ENCODE measurements at places on chromosomes 3 and 15. TPM values are rescaled to one million over a fixed set of nuclear protein-coding genes. Genes with fewer than 3 reads are reported as not detected.
A peak's percentile ranks its signal among the peaks of the same experiment; 100 is the strongest.

DNA sequence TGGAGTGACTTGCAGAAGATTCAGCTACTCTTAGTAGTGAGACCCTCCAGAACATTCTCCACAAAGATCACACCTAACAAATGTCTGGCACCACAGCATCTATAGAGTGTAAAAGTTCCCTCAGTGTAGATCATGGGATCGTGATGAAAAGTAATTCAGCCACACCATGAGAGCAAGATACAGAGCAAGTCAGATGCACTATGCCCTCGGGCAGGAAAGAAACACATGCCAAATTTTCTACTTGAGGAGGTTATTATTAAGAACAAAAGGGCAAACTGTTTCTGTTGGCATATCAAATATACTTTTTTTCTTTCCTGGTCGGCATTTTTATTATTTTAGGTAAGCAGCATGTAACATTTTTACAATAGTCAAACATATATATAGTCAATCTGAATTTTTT, 44.8 kb upstream of the SNTN start:
- DNase-seq = no peak

GRCh38 chr3:8458238-8458661, 43.4 kb upstream of the LMCD1 start:
- DNase-seq = no peak

- no peak for DNase-seq
Measured at GRCh38 chr15:91114301-91114700, 14.2 kb downstream of the SV2B start.

DNA sequence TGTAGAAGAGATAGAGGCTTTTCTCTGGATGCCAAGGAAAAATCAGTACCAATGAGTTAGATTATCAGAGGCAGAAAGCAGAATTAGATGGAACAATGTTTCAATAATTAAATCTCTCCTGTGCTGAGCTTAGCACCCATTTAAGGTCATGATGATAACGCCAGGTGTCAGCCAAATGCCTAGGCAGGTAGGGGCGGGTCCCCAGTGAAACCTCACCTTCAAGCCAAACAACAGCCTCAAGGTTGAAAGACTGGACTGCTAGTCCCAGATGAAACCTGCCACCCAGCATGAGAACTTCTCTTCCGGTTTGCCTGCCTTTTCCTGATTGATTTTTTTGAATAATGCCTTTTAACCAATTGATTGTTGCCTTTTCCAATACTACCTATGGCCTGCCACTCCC, 363.0 kb downstream of the PLOD2 start:
- no peak for DNase-seq

DNA sequence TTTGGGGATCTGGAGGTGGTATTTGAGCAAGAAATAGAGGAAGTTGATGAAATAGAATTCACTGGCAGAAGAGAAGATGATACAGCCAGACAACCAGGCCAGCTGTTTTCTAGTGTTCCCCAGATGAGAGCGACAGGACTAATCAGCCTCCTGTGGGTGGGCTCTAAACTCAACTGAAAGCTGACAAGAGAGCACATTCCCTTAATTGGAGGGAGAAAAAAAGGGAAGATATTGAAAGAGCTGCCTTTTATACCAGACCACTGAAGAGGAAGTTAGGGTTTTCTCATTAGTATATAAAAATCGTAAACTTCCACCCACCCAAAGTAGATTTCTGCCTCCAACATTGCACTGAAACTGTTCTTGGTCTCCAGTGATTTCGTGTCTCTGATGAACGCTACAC, 6.5 kb upstream of the TM4SF19 start:
- no peak for DNase-seq

DNA sequence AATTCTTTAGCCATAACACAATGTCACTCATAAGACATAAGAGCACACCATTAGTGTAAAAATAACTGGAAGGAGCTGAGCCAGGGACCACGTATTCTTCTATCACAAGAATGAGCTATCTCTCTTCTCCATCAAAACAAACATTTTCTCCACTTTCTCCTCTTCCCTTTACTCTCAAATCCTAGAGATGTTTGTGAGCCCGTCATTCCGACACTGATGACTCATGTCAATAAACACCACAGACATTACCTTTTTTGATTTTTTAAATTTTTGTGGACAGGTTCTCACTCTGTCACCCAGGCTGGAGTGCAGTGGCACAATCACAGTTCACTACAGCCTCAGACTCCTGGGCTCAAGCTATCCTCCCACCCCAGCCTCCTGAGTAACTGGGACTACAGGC, 86.6 kb downstream of the MEX3B start:
- DNase-seq = no peak

DNA sequence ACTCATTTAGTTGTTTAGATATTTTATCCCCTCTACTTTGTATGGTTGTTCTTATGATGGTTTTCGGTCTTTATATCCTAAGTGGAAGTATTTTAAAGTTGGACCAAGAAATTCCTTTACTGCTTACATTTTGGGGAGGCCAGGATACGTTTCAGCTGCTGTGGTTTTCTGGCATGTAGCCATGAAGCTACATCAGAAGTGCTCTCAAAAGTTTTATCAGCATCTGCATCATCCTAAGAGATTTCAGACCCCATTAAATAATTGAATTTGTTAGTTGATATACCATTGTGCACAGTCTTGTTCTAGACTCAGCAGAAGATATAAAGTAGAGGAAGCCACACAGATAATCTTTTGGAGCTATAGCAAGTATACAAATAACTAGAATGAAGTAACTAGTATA, 50.1 kb upstream of the SKOR1 start:
- no peak for DNase-seq

- peak; percentile 39 for DNase-seq
Measured at GRCh38 chr3:197417911-197418618, 119.7 kb upstream of the DLG1 start.

DNA sequence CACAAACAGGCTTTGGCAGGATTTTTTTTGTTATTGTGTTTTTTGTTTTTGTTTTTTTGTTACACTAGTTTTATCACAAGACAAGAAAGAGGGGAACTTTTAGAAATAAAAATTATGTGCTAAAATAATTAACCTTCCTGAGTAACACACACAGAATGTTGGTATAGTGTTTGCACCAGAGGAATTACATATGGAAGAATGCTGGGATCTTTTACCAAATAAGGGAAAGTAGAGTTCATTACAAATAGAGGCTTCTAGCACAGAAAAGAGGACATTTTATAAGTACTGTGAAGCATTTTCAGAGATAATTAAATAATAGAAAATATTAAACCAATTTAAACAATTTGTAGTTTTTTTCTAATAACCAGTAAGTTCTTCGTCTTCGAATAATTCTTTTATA, 116.0 kb downstream of the IGF1R start:
- DNase-seq = no peak

DNA sequence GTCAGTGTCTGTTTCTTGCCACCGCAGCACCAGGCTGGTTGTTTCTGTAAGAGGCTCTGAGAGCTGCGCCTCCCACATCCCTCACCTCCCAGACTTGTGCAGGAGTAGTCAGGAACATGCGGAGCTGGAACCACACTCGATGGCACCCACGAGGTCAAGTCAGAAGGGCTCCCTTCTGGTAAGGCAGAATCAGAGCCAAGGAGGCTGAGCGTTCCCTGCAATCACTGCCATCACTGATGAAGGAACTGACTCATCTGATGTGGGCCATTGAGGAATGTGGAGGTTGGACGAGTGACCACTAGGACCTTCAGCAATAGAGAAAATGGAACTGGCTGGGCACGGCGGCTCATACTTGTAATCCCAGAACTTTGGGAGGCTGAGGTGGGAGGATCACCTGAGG, 35.7 kb upstream of the BLM start:
- DNase-seq = no peak

DNA sequence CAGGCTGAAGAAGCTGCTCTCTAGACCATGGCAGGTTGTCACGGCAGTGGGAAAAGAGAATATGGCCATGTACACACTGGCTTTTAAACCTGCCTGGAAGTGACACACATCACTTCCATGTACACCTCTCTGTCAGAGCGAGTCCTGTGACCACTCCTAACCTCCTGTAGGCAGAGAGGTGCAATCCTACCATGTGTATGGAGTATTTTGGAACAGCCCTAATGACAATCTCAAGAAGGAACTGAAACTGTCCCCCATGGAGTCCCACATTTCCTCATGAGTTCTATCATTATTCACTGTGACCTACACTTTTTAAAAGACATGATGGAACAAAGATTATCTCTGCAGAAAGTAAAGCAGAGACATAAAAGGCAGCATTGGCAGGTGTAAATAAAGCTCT, 153.4 kb upstream of the PFN2 start:
- no peak for DNase-seq

GRCh38 chr3:28743831-28744230, 395.2 kb upstream of the AZI2 start:
- no peak for DNase-seq

LSM3 gene
- 20.1 TPM for total RNA-seq

CMTM8 gene
- total RNA-seq = 24.5 TPM

RBP2 gene
- not detected for total RNA-seq

SNTN gene
- not detected for total RNA-seq

Measured in GM23338 (cell line).